CD4-positive, alpha-beta T cell treated with Interleukin-4 for 4 hours (primary cell): ENCODE measurements at places on chromosomes 7 and 10.

GRCh38 chr7:82745117-82745516 lies 301.5 kb upstream of the CACNA2D1 start:
- no peak for DNase-seq

DNA sequence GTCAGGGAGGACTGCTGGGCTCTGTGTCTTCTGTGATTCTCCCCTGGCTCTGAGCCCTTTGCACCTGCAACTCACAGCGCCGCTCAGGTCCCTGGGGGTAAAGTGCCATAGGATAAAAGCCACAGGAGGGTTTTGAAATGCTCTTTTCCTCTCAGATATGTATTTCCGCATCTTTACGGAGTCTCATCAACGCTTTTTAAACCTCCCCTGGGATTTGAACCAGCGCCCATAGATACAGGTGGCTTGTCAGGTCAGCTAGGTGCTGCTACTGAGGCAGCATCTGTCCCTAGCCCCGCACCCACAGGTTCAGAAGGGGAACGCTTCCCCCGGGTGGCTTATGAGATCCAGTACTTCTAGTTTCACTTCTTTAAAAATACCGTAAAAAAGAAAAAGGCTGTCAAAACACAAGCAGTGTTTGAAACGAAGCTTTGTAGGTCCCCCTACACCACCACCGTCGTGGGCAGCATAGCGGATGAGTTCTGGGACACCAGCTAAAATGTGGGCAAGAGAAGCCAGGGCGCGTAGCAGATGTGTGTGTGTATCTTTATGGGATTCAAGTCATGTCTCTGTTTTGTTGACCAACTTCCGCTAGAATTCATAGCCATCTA lies 173.5 kb downstream of the CUX1 start:
- DNase-seq, result peak; percentile 1

GRCh38 chr10:6924166-6924565 lies 344.1 kb upstream of the PRKCQ start:
- no peak for DNase-seq

DNA sequence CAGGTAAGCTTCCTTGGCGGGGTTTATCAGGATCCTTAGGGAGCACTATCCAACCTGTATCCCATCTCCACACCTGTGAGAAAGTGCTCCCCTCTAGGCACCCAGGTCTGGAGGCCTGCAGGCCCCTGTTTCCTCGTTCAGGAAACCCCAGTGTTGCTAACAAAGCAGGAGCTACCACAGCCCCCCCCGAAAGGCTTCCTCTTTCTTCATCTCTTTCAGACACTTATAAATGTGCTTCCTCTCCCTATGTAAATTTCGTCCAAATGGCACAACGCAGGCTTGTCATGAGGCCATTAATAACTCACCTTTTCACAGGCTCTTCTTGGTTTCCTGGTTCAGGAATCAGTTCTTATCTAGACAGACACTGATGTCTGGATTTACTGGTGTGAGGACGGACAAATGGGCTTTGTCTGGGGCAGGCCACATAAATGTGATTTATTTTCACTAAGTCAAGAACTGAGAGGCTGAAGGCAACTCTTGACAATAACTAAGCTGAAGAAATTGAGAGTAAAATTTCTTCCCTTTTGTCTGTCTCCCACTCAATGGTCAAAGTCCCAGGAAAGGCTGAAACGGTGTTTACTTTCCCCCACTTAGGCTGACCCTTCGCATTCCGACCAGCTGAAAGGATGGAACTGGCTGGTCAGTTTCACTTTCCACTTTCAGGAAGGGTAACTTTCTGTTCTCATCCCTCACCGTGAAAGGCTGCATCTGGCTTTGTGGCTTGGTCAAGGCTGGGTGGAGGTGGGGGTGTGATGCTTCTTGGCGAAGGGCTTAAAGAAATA lies 46.8 kb downstream of the PIK3AP1 start:
- peak; percentile 17 for DNase-seq

DNA sequence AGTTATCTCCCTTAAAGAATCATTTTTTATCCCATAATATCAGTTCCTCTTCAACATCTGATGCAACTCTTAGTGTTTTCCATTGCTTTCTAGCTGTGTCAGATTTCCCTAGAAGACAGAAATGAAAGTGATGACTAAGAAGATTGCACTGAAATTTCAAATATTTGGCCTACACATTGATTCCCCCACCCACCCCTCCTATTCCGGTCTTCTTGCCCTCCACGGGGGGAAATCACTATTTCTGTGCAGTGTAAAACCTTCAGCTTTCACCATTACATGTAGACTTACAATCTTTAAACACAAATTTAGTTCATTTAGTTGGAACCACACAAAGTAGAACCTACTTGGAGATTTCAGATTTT lies 63.7 kb upstream of the IL6 start:
- no peak for DNase-seq

DNA sequence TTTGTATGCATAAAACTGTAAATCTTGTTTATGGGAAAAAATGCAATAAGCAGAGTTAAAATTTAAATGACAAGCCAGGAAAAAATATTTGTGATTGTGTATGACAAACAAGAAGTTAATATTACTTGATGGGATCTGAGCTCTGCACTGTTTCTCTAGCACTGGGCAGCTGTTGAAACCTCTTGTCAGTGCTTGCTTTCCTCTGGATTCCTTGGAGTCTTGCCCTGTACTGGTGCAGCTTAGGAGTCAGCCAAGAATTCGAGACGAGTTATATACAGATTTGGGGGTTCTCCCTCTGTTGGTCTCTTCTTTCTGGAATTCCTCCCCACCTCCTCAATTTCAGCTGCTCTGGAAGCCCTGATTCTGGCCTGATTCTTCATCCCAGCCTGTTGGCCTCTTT lies 24.3 kb upstream of the OPN4 start:
- DNase-seq, result no peak

DNA sequence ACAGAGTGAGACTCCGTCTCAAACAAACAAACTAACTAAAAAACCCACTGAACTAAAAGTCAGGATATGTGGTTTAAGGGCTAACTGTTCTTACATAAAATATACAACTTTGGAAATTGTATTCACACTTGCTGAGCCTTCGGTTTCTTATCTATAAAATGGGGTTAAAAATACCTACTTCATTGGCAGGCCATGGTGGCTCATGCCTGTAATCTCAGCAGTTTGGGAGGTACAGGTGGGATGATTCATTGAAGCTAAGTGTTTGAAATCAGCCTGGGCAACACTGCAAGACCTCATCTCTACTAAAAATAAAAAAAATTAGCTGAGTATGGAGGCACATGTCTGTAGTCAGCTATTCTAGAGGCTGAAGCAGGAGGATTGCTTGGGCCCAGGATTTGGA lies 115.4 kb upstream of the KLF6 start:
- DNase-seq, result peak; percentile 54

- DNase-seq, result no peak
Measured at GRCh38 chr10:91002656-91003055, 81.8 kb upstream of the ANKRD1 start.

- no peak for DNase-seq
Measured at GRCh38 chr10:31721096-31721495, 207.5 kb downstream of the ARHGAP12 start.

- no peak for DNase-seq
Measured at GRCh38 chr7:29619848-29620555, 56.4 kb downstream of the PRR15 start.

DNA sequence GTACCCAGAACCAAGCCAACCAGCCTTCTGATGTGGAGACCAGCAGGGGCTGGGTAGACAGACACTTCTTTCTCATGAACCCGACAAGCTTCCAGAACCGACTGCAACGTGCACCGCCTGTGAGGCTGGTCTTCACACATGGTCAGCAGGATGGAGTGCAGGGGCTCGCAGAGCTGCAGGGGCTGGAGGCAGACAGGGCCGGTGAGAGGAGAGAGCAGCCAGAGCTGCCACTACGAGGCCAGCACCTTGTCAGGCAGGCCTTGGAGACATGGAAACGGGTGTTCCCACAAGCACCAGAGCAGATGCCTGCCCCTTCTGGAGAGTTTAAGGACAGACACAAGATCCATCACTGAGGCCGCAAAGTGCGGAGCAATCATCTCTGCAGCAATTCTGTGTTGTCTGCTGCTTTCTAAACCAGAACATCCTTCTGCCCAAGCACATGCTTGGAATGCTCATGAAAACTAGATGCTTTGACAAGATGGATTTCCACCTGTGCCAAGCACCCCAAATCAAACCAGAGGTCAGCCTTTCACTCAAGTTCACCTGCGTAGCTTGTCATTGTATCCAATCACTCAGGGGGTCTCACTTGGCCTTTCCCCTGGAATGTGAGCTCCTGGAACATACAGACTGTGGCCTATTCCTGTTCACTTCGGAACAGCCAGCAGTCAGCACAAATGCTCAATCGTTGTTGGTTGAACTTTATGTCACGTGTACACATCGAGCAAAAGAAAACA lies 32.2 kb downstream of the FRMPD2 start:
- DNase-seq, result no peak

DNA sequence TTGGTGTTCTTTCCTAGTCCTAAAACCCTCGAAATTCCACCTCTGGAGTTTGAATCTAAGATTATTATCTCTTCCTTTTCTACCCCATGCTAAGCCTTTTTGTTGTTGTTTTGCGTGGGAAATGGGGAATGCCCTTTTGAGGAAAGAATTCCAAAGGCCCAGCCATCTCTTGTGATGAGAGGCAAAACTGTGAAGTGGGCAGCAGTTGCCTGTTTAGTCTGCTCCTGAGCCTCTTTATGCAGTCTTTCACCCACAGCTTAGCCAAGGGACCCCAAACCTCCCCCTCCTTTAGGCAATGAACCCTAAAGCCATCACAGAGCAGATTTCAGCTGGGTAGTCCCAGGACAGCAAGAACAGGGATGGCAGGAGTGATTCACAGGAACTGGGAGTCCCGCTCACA lies 95.5 kb downstream of the DNMBP start:
- no peak for DNase-seq

DNA sequence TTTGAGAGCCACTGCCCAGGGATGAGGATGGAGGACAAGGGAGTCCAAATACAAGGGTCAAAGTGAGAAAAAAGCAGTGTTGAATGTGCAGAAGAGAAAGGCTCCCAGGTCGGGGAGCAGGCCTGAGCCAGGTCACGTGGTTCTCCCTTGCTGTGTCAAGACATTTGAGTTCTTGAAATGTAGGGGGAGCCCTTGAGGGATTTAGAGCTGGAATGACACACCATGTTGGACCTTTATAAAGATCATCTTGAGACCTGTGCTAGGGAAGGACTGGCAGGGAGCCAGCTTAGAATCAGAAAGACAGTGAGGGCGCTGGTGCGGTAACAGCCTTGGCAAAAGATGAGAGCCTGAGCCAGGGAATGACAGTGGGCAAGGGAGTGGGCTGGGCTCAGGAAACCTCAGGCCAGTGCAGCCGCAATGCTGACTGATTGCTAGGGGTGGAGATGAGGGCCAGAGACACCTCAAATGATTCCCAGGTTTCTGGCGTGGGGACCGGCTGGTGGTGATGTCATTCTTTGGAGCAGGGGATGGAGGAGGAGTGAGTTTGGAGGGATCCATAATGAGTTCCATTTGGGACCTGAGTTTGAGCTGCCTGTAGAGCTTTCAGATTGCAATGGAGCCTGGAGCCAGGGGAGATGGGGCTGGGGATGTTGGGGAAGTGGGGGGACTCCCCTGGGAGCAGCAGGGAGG lies 120.1 kb downstream of the PTPN20 start:
- no peak for DNase-seq

DNA sequence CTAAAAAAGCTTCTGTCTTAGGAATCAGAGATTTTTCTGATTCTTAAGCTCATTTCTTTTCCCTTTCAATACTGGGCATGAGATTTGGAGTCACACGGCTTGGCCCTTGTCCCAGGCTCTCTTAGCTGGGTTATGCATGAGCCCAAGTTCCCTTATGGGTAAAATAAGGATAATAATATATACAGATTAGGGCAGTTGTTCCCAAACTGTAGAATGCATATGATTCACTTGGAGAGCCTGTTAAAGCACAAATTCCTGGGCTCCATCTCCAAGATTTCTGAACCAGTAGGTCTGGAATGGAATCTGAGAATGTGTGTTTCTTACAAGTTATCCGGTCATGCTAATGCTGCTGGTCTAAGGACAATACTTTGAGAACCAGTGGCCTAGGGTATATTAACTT lies 154.0 kb downstream of the REEP3 start:
- no peak for DNase-seq

DNA sequence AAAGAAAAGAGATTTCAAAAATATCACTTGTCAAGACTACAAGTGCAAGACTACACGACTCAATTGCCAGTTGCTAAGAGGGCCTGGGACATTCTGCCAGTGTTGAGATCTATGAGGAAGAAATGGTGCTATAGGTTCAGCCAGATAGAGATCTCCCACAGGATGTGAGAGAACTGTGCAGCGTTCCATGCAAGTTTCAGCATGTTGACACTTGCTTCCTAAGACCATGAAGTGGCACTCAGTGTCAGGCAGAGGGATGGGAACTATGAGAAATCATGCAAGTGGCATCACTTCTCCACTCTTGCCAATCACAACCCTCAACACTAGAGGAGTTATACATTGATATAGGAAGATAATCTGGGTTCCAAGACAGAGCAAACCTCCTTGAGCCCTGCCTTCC lies 210.3 kb downstream of the CHRM2 start:
- DNase-seq, result no peak

DNA sequence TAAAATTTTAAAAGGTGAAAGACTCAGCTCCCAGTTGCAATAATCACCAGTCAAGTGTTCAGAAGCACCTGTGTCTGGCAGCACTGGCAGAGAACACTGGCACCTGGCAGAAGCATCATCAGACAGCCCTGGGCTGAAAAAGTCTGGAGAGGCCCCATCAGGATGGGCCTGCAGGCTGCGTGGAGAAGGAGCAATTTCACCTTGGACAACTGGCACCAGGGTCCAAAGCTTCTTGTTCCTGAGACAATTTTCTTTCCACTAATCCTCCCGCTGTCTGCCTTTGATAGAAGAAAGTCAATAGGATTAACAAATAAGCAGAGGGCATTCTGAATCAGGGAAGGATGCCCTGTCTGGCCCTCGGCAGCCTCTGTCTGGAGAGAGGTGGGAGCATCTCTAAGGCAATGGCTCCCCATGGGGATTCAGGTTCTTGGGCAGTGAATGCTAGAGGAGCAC lies 6.5 kb downstream of the COBL start:
- DNase-seq, result no peak

GRCh38 chr7:133739817-133740216 lies 387.3 kb upstream of the LRGUK start:
- DNase-seq, result no peak

- DNase-seq, result no peak
Measured at GRCh38 chr10:8439040-8439439, 384.6 kb downstream of the GATA3 start.

DNA sequence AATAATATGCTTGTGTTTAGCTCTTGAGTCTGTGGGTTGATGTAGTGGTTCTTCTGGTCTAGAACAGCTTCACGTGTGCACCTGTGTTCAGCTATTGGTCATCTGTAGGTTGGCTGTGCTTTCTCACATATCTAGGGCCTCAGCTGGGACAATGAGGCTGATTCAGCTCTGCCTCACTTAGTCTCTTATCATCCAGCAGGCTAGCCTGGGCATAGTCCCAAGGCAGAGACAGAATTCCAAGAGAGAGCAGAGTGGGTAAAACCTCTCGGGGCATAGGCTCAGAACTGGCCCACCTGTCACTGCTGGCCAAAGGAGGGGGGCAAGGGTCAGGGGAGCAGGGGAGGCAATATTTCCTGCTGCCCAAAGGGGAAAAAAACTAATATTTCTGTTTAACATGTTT lies 32.0 kb upstream of the MXI1 start:
- no peak for DNase-seq

GRCh38 chr7:44617225-44617890 lies 10.9 kb downstream of the OGDH start:
- peak; percentile 75 for DNase-seq
